ENCODE measurements at places on chromosomes 1 and 21.

DNA sequence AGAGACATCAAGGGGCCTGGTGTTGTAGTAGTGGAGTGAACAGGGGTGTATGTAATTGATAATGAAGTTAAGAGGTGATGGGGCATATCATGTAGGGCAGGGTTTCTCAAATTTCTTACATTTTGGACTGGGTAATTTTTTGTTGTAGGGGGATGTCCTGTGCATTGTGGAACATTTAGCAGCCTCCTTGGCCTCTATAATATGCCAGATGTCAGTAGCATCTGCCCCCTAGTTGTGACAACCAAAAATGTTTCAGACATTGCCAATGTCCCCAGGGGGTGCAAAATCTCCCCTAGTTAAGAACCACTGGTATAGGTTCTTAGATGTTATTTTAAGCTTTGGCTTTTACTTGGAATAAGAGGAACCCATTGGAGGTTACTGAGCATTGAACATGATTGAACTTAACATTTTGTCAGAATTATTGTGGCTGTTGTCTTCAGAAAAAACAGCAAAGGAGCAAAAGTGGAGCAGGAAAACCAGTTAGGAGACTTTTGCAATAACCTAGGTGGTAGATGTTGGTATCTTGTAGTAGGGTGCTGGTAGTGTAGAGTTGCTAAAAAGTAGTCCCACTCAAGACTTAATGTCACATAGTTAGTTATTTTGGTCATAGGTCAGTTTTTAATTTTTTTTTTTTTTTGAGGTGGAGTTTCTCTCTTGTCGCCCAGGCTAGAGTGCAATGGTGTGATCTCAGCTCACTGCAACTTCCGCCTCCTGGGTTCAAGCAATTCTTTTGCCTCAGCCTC is 6.2 kb downstream of the ZNF326 start:
- no peak for DNase-seq

DNA sequence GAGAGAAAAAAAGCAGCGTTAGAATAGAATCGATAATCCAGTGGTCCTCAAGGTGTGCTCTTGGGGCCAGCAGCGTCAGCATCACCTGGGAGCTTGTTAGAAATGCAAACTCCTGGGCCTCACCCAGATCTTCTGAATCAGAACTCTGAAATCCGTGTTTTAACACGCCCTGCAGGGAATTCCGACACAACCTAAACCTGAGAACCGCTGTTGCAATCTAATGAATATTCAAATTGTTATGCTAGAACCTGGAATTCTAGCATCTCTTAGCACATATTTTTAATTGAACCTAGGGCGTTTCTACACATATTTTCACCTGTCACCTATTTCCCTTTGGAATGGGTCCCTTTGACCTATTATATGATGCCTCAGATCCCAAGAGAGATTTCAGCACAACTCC is 175.7 kb downstream of the PSMG1 start:
- DNase-seq: no peak

GRCh38 chr1:10906866-10907519 is 105.5 kb upstream of the TARDBP start:
- DNase-seq: no peak

DNA sequence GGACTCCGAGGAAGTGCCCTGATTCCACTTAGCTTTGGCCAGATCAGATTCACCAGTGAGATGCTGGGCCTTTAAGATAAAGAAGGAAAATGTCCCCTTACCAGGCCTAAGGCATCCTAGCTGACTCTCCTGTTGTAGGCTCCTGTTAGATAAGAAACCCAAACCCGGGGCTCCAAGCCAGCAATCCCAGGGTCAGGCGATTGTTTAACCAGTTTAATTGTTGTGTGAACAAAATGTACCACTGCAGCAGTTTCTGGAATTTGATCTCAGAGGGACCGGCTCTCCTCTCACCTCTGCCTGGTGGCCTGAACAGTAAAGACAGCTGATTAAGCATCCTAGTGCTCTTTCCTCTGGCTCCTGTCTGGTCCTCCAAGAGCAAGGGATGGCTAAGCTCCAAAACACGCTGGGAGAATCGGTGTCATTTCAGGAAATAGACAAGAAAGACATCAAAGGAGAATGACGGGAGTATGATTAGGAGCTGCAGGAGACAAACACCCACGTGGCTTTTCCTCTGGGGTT is 9.3 kb upstream of the KLHDC8A start:
- no peak for DNase-seq

GRCh38 chr1:15684042-15684461 is at the start of gene PLEKHM2:
TSS of gene PLEKHM2 (plus strand) at chr1:15684320. CDS start at chr1:15684559, 239 bp downstream.
- no peak for DNase-seq

DNA sequence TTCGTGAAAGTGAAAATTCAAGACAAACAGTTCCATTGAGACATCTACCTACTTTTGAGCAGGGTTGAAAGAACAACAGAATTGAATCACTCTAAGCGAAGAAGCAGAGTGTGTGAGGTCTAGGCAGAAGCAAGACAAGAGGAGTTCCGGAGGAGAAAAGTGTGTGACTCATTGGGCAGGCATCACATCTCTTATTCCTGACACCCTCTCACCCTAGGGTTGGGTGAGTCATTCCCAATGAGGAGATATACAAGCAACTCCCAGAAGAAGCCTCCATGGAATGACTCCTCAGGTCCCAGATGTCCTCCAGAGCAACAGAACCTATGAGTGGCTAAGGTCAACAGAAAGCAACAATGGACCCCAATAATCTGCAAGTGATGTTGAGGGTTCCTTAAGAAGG is 138.1 kb downstream of the TPR start:
- DNase-seq: no peak

- no peak for DNase-seq
These were observed 16.5 kb downstream of the MYBPH start for GRCh38 chr1:203158960-203159665.

DNA sequence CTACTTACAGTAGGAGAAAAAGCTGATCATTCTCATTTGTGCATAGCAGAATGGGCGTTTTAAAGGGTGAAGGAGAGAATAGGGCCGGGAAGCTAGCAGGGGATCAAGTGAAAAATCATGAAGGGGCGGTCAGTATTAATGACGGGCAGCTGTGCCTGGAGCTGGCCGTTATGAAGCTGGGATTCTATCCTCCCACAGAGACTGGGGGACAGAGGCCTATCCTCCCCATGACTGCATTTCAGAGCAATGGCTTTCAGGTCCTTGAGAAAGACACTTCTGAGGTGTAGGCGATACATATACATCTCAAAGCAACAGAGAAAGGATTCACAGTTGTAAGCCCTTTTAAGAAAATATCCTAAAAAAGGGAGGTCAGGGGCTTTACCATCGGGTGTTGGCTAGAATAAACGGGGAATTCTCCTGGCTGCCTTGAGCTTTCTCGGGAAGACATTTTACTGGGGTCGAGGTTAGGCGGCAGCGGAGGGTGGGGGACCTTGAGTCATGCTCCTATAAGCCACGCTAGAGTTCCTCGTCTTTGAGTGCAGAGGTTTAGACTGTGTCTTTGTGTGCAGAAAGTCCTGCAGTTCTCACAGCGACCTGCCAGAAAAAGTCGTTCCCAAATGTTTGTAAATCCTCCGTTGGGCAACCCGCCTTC is 559 bp upstream of the MTARC2 start:
- no peak for DNase-seq

- DNase-seq: no peak
These were observed 21.0 kb downstream of the PLXNA2 start for GRCh38 chr1:208223136-208223535.

GRCh38 chr1:224594360-224594759 is 21.8 kb upstream of the CNIH3 start:
- no peak for DNase-seq

DNA sequence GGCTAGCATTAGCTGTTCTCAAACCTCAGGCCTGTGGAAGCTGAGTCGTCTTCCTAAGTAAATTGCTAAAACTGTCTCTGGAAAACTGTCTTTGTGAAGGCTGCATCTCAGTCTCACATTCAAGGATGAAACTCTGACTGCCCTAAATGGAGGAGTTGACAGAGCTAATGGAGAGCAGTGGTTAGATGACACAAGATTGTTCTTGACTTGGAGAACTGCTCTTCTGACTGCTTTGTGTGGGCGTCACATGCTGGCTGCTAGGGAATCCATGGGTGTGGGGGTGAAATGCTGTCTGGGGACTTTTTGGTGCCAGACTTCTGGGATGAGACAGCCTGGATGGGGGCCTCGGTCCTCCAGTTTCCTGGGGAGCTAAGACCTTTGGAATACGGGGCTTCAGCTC is 24.5 kb upstream of the TSPAN2 start:
- DNase-seq: no peak

DNA sequence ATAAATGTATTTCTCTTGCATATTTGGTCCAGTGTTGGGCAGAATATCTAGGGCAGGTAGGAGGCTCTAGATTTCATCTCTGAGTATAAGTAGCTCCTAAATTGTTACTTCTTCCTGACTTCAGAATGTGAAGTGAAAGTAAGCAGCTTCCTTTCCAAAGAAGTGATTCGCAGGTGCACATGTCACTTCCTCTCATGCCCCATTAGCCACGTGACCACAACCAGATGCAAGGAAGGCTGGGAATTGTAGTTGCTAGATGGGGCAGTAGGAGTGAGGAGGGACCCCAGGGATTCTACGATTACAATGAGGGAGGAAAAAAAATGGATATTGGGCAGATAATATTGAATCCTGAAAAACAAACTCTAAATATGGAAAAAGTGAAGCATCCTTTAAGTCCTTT is 113.2 kb upstream of the CYYR1 start:
- peak; percentile 9 for DNase-seq

DNA sequence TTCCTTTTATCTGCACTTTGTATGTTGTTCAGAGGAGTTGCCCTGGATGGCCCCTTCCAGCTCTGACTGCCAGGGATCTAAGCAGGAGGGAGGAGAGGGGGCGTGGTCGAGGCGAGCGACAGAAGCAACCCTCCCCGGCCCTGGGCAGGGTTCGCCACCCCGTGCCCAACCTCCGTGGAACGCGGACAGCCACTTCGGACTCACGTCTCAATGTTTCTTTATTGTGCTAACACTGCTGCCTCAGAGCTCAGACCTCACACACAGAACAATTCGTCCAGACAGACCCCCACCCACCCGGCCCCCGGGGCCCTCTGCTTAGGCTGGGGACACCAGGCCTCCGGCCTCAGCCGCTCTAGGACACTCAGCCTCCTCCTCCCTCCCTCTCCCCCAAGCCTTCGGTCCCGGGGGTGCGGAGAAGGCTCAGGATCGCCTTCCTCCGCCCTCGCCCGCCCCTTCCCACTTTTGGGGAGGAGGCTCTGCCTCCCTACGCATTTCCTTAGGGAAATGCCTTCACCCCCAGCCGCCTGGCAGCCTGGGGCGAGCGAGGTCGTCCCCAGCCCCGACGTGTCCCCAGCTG is 8.3 kb downstream of the VSIG8 start:
- no peak for DNase-seq

- DNase-seq: no peak
These were observed 9.2 kb downstream of the PHLDA3 start for GRCh38 chr1:201459775-201460174.

DNA sequence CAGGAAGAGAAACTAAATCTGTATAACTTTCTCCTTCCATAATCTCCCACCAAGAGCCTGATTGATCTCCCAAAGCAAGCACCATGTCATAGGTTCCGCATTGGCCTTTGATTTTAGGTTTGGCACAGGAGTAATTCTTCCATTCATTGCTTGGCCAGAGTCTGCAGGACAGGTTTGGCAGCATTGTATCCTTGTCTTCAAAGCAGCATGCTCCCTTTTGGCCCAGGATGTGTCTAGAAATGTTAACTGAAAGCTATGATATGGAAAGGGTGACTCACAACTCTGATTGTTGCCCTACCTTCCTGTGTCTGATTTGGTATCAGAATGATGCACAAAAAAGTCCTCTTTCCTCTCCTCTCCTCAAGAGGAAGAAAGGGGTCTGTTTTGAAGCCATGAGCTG is 824.3 kb upstream of the PRMT6 start:
- DNase-seq: no peak

DNA sequence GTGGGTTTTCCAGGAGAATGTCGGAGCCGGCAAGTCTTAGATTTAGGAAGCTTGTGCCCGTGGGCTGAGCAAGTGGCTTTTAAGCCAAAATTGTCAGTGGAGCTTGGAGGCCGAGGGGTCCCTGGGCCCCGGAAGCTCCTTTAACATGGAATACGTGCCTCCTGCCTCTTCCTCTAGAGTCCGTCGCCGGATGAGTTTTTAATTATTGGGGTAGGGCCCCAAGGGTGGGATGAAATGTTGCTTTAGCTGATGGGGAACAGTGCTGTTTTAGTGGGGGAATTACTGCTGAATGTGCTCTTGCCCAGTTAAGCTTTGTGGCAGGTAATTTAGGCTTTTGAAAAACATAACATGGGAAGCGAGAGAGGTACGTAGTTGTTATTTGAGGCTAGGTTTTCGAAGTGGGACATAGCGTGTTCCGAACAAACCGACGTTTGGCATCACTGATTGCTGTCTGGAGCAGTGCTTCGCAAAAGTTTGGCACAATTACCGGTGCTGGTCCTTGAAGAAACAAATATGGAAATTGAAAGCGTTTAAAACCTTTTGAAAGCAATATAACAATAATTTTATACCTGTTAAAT is 786 bp downstream of the RPL5 start:
- DNase-seq: peak; percentile 12

DNA sequence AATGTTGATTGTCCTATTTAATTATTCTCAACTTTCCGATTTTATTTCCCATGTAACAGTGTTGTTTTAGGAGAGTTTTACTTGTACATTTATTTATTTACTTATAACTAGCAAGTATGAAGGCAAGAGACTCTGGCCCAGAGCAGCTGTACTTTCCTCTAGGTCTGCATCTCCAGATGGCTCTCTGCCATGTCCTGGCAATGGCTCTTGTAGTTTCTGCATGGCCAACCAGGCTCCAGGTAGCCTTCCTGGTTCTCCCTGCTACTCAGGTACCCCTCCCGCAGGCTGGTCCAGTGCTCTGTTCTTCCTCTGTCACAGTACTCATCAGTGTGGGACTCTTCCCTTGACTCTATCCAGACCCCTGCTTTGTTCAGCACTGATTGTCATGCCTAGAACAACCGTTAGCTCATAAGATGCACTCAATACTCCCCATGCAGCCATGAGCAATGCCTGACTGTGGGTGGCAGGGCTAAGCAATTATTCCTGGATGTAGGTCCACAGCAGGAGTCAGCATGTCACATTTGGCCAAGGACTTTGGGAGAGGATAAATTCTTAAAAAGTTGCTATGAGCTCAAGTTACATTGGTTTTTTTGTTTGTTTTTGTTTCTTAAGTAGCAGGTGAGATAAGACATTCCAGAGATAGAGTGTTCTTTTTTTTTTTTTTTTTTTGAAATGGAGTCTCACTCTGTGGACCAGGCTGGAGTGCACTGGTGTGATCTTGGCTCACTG is 10.9 kb upstream of the IL20 start:
- DNase-seq: no peak

DNA sequence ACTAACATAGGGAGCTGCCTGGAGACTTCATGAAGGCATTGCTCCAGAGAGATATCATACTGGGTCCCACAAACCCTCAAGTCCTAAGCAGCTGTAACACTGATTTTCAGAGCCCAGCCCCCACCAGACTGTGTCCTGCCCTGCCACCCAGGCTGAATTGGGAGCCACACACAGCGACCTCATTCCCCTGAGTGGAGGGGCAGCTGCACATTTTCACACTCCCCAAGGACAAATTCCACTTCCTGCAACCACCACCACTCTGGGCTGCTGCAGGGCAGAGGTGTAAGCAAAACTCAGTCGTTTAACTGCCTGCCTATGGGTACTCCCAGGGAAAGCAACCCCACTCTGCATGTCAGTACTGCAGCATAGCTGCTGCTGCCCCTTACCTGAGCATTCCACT is 19.8 kb downstream of the DTL start:
- no peak for DNase-seq

- peak; percentile 49 for DNase-seq
These were observed at the start of gene VASH2 for GRCh38 chr1:212950243-212951125. TSS of gene VASH2 (plus strand) at chr1:212950541. CDS start at chr1:212951543, 1,002 bp downstream.

All from memory B cell (primary cell).